ENCODE measurements at places on chromosomes 5 and 9.

DNA sequence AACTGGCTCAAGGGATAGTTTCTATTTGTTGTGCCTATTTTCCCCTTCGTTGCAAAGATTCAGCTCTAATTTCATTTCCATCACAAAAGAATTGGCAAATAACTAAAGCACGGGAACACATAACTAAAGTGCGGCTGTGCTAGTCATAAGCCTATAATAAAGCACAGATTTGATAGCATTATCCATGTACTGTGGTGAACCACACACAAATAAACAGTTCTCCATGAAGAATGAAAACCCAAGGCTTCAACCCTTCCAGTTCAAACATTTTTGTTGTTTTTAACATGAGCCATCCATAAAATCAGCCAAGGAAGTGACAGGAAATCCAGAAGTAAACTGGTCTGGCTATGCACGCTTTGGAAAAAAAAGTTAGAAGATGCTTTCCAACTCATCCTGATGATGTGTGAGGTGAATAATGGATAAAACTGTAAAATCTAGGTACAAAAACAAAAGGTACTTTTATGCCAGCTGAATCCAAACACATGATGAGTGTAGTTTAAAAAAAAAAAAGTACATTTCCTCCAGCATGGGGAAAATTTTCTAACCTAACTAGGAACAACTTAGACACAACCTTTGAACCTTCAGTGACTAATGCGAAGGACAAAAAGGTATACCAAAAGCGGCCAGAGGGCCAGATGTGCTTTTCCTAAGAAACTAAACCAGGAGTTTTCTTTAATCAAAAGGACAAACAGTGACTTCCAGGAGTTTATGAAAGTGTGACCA, 10.2 kb downstream of the ZNF608 start:
- DNase-seq = no peak

DNA sequence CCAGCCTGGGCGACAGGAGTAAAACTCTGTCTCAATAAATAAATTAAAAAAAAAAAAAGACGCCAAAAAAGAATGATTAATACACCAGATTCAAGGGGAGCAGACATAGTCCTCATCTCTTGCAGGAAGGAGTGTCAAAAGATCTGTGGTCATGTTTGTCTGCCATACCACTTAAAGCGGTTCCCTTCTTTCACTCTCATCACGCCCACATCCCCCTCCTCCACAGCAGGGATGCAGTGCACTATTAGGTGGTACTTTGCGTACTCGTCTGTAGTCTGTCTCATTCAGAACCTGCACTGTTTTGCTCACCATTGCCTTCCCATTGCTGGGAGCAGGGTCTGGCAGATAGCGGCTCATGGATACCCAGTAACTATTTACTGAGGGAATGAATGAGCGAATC, 11.2 kb downstream of the CDHR2 start:
- no peak for DNase-seq

- DNase-seq = no peak
These were observed 27.7 kb downstream of the CDC37L1 start for GRCh38 chr9:4706971-4707622.

DNA sequence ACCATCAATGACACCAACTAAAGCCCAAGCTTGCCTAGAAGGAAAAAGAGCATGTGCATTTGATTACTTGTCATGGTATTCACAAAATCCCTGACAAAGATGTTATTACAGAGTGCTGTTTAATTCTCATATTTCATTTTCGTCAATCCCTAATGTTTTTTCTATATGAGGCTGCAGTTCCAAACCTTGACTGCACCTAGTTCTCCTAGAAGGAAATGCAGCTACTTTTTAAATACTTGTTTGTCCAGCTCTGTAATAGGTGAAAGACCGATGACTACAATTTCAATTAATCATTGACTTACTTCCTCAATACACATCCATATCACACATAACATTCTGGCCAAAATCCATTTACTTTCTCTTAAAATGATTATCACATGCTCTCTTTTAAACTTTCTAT, 28.1 kb downstream of the CEMIP2 start:
- no peak for DNase-seq

DNA sequence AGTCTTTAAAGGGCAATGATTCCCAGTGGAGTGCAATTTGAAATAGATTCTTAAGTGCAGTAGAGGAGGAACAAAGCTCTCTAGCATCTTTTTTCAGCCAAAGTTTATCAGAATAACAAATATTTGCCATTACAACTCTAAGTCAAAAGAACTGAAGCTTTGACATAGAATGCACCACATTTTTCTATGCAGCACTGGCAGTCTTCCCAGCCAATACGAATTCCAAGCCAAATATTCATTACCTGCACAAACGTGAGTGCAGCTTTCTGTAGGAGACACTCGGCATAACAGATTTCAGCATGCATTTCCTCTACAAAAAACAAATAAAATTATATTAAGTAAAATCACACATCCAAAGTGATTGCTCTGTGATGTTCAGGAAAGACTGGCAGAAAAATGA, 103.4 kb downstream of the TTC39B start:
- no peak for DNase-seq

DNA sequence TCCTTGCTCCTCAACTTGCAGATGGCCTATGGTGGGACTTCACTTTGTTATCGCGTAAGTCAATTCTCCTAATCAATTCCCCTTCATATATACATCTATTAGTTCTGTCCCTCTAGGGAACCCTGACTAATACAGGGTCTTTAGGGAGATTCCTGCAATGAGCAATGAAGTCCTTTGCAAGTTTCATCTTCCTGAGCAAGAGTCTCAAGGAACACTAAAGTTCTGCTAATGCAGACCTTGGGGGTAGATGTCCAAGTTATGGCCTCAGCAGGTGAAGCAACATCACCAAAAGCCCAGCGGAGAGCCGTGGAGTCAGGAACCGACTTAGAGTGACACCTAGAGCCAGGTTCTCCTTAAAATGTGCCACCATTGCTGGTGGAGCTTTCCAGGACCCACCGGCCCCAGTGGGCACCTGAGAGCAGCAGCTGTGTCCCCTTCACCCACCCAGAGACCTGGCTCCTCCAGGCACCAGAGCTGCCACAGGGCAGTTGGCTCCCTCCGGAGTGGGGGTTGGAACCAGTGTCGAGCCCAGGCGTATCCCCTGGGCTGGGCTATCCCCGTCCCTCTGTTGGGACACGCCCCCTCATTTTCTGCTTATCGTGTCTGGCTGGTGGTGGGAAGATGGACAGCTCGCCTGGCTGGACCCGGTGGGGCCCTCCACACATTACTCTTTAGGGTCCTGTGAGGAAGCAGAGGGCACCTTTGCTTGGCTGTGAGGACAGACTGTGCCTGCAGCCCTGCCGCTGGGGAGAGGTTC, 10.9 kb upstream of the FCN1 start:
- no peak for DNase-seq

DNA sequence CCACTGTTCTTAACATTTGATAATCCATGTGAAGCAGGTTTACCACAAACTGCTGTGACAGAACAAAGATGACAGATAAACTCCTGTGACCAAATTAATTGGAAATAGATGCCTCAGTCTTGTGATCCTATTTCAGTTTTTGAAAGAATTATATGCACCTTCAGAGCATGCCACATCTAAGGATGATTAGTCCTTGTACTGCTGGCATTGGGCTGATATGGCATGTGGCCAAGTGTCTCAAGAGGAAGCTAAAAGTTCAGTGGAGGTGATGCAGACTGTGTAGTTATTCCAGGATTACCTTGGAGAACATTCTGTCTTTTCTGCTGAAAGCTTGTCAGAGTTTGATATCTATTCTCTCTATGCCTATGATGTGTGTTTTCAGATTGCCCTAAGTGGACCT, 314.4 kb upstream of the EFNA5 start:
- DNase-seq = no peak

DNA sequence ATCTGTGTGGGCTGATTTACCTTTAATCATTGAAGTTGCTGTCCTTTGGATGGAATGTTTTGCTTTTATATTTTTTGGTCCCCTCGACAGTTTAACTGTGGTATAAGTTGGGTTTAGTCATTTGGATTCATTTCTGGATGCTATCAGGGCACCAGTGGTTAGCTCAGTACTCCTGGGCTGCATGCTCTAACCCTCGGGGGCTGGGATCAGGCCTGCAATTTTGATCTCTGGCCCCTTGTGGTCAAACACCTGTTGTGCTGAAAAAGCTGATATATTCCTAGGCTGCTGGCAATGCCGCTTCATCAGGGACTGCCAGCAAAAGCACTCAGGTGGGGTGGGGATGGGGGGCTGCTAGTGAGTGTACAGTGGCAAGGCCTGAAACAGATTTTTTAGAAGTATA, 440.4 kb upstream of the RIOK2 start:
- DNase-seq = no peak

DNA sequence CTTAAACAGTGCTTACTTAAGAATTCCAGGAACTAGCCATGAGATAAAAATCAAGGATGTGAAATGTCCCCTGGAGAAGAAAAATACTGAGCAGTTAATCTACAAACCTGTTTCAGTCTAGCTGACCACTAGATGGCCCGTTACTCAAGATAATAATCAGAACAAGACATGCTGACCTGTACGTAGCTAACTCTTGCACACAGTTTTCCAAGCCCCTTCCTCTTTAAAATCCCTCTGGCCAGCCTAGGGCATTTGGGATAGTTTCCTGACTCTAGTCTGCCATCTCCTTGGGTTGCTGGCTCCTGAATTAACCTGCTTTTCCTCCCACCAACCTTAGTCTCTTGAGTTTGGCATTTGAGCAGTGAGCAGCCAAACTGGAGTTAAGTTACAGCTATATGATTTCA, 59.2 kb upstream of the TRAF1 start:
- DNase-seq = no peak

DNA sequence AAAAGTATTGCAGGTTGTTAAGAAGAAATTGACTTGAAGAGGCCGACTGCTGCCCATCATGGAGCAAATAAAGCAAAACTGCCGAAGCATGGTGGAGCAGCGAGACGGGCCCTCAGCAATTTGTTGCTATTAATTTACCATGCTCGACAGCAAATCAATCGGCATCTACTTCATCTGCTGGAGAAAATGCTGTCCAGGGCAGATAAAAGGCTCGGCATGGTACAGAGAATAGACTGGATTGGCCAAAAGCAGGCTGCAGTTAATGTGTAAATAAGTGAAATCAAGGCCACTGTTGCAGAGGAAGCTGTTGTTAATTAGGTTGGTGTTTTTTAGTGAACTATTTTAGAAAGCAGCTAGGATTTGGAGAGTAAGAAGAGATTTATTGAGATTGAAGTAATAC, 8.3 kb downstream of the TLE4 start:
- no peak for DNase-seq

DNA sequence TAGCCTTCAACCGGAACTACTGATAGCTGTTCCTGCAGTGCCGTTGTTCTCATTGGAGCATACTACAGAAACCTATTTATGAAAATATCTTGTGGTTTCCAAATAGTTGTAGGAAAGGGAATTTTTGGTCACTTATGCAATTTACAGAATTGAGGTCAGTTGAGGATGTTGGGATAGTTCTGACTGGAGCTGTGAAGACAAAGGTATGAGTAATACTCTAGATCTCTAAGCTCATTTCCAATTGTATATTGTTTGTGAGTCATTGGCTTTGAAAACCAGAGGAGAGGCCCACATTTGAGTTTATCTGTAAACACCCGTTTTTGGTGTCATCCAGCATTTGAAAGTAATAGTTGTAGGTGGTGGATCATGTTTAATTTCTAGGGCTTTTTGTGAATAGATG, 561.3 kb upstream of the WWC1 start:
- no peak for DNase-seq

GRCh38 chr5:139600336-139600949, 39.3 kb downstream of the UBE2D2 start:
- DNase-seq = no peak

- DNase-seq = no peak
These were observed 35.2 kb downstream of the COL23A1 start for GRCh38 chr5:178555005-178555404.

GRCh38 chr5:131276072-131276471, 12.2 kb downstream of the CDC42SE2 start:
- DNase-seq = no peak

DNA sequence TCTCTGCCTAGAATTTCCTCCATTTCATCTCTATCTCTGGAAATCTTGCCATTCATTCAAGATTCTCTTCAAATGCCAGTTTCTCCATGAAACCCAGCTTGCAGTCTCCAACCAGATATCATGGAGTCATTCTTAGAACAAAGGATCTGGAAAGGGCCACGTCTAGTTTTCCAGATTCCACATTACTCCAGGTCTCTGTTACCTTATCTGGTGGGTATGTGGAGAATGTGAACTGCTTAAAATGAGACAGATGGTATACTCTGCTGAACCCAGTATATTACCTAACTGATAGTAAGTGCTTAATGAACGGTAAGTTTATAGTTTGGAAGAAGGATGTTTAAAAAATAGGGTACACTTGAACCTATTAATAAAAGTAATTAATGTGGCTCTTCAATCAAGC, 52.3 kb upstream of the ZSWIM6 start:
- DNase-seq = no peak

All from type B pancreatic cell (in vitro differentiated cells).